T1000 (cell line): ENCODE measurements at places on chromosomes 16 and 17.

- no peak for DNase-seq
Observed at GRCh38 chr16:10093576-10093975, 88.7 kb downstream of the GRIN2A start.

- DNase-seq: no peak
Observed at GRCh38 chr17:72423718-72424117, 302.9 kb downstream of the SOX9 start.

- DNase-seq: no peak
Observed at GRCh38 chr17:72616447-72616846, 476.0 kb downstream of the SLC39A11 start.

DNA sequence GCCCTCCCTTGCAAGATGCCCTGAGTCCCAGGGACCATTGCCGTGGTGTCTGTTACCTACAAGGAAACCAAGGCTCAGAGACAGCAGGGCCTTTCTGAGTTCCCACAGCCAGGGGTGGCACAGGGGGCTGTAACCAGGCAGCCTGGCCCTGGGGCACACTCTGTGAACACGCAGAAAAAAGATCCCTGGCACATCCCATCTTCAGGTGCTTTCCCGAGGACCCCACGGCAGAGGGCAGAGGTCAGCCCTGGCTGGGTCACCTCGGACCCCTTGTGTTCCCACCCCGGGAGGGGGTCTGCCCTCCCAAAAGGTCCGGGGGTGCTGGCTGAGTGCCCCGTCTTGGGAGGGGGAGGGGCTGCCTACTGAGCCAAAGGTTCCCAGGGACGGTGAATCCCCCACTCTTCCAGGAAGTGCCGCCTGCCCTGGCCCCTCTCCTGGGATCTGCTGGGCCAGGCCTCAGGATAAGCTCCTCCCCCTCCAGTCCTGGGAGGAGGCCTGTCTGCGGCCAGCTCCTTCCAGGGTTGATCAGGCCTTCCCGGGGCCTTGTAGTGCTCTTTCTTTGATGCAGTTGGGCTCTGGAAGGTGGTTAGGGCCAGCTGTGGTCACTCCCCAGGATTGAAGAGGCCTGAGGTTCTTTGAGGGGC, 8.1 kb downstream of the GLIS2 start:
- no peak for DNase-seq

DNA sequence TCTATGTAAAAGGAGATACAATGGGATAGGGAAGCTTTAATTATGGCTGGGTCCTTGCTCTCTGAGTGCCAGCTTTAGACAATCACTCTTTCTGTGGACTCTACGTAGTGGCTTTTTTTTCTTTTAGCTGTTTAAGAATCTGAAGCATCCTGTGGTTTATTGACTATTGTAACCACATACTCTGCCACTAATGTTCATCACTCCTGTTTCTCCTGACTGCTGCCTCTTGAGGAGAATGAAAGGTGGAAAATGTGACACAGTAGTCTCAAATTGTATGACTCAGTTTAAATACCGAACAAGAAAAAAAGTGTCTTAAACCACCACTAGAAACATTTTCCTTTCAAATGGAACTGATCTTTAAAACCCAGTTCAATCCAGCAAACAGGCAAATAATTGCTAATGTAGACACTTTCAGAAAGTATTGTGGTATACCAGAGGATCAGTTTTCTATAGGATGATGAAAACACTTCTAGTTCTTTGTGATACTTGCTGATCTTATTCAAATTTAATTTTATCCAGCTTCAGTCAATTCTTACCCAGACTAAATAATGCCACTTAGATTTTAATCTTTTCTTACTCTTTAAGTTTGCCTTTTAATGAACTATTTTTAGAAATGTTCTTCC, 302.7 kb upstream of the PMFBP1 start:
- DNase-seq: no peak

GRCh38 chr17:77454242-77455095, 313.7 kb downstream of the SEC14L1 start:
- DNase-seq: no peak

DNA sequence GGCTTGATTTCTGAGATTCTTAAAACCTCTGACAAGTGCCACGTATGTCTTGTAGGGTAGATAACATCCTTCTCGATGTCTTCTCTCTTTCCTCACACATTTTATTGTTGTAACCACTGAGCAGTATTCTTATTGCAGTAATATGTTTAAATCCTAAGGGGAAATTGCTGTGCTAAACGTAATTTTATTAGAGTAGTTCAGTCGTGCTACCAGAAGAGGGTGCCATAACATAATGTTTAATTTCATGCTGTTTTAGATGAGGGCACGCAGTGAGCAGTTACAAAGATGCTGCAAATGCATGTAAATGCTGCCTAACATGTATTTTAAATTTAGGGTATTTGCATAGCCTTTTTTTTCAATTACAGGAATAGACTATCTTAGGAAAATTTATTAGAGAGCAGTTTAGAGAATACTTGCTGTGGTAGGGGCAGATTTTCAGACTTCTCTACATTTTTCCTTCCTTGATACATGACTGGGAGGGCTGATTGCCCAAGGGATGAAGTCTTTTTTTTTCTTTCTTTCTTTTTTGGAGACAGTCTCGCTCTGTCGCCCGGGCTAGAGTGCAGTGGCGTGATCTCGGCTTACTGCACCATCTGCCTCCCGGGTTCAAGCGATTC, 51.7 kb downstream of the GAN start:
- DNase-seq: no peak

- no peak for DNase-seq
Observed at GRCh38 chr16:68086336-68086841, 1.2 kb downstream of the NFATC3 start.

DNA sequence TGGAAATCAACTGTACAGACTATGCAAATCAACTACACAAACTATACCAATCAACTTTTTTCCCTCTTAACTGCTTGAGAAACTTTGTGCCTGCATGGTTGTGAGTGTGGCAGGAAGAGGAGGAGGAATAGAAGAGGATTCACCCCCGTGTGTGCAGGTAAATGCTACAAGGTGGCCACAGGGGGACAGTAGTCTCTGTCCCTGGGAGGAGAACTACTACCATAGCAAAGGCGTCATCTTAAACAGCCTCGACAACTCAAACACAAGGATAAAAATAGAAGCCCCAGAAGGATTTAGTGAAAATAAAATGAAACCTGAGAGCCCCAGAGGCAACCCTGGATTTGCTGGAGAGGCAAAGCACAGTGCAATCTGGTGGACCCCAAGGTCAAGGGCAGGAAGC, 199.5 kb upstream of the DYNLRB2 start:
- DNase-seq: no peak

GRCh38 chr17:58341861-58342475, 10.0 kb downstream of the SUPT4H1 start:
- DNase-seq: no peak
